ENCODE measurements at places on chromosomes 1 and 21. TPM values are rescaled to one million over a fixed set of nuclear protein-coding genes. Genes with fewer than 3 reads are reported as not detected.

Gene NGF
- polyA plus RNA-seq = 1.1 TPM

DNA sequence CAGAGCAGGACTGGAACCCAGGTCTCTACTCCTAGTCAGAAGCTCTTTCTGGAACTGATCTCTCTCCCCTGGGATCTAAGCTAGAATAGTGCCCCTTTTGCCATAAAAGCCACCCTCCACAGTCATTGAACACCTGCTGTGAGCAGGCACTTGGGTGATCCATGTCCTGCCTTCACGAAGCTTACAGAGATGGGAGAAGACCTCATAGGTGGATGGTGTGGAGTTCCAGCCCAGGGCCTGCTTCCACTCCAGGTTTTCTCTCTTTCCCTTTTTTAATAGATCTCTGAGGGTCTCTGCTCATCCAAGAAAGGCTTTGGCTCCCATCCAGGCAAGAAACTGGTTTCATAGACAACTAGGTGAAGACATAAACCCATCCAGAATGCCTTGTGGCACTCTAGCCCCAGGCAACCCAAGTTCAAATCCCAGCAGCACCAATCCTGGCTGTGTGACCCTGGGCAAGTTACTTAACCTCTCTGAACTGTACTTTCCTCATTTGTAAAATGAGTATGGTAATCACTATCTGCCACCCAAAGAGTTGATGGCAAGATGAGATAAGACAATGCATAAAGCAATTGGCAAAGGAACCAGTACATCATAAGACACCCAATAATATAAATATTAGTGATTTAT, 46.4 kb upstream of the TMEM51 start:
- DNase-seq = no peak

DNA sequence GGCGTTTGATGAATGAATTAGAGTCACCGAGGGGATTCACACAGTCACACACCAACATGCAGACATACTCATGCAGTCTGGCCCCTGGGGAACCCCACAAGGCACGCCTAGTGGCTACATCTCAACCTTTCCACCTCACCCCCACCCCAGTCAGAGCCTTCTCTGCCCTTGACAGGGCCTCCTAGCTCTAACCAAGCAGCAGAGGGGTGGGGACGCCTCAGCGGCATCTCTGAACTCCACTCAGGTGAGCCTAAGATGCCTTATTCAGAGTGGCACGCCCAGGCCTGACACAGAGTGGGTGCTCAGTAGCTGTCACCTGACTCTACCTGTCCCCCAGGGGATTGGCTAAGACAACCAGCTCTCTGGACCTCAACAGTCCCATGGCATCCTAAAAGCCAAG, 3.7 kb upstream of the SDC3 start:
- no peak for DNase-seq

- no peak for DNase-seq
Observed at GRCh38 chr1:183872403-183872802, 67.5 kb downstream of the RGL1 start.

- no peak for DNase-seq
Observed at GRCh38 chr1:25702101-25702775, 85.6 kb downstream of the MAN1C1 start.

GRCh38 chr21:26965907-26966581, 844 bp downstream of the ADAMTS5 start:
- peak; percentile 14 for DNase-seq

- peak; percentile 89 for DNase-seq
Observed at GRCh38 chr1:228734881-228735801, at the start of gene RHOU. Gene RHOU, plus strand, starts transcription at chr1:228735479. Its CDS starts 264 bp downstream, at chr1:228735743.

All from pancreas (tissue), 10 donors.